CD4-positive, alpha-beta T cell treated with Interleukin-6 for 4 hours (primary cell): ENCODE measurements at places on chromosomes 5 and 9.

DNA sequence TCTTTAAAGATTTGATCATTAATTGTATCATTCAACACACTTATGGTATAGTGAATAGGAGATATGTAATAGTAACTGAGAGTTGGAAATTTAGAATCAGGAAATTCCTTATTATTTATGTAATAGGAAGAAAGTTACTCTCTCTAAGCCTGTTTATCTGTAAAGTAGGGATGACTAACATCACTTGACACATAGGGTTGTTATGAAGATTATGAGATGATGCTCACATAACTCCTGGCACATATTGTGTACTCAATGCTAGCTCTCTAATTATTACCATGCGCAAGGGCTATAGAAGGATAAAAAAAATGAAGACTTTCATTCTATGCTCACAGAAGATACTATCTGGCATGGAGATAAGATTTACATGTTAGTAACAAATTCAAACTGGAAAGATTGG lies 149.9 kb downstream of the ISOC1 start:
- DNase-seq = no peak

DNA sequence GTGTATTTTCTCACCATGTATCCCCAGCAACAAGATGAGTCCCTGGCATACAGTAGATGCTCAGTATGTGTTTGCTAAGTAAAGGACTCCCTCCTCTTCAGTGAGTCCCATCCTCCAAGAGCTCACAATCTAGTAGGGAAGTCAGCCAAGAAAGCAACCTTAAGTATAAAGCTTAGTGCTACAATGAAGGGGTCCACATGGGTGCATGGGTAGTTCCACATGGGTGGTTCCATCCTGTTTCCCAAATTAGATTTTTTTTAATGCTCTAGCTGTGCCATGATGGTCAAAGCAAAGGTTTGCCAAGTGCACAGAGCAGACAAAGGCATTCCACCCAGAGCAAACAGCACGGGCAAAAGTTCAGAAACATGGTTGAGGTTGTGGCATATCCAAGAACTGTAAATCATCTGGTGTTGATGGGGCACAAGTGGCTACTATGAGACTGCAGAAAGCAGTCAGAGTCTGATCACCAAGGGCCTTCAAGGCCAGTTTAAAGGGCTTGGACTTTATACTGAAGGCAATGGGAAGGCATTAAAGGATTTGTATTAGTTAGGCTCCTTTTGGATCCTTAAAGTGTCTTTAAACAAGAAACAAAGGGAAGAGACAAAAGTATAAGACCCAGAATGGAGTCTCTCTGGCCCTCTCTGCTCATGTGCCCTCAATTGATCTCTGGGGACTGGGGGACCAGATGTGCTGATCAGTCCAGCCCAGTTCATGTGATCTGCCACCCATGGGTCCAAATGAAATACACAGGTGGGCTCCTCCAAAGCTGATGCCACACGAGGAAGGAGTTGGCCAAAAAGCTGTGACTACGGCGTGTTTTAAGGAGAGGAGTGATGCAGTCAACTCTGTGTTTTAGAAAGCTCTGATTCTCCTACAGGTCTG lies 9.0 kb upstream of the CPLX2 start:
- no peak for DNase-seq

- DNase-seq = no peak
Measured at GRCh38 chr9:1910269-1910811, 104.8 kb upstream of the SMARCA2 start.

DNA sequence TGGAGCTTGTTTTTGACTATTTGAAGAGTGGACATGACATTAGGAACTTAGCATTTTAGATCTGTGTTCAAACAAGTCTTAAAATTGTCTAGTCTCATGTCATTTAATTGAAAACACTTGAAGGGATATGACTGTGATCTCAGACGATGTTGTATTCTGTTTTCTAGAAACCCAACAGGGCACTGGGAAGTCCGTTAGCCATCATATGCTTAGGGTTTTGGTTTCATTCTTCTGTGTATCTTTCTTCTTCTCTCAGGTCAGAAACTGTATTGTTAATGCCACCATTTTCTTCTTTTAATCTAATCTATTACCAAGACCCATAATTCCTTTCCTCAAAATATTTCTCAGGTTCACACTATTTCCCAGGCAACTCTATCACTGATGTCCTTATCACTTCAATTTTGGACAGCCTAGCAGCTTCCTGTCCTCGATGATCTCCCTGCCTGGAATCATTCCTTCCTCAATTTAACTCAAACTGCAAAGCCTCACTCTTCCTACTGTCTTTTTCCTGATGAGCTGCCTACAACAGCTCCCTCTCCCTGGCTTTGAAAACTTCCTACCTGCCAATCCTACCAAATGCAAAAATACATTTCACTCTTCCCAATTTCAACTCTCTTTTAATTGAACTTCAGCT lies 77.7 kb downstream of the MEF2C start:
- no peak for DNase-seq

- DNase-seq = no peak
Measured at GRCh38 chr9:114522286-114522685, 17.0 kb upstream of the WHRN start.

- no peak for DNase-seq
Measured at GRCh38 chr9:130963916-130964315, 24.9 kb upstream of the FIBCD1 start.

DNA sequence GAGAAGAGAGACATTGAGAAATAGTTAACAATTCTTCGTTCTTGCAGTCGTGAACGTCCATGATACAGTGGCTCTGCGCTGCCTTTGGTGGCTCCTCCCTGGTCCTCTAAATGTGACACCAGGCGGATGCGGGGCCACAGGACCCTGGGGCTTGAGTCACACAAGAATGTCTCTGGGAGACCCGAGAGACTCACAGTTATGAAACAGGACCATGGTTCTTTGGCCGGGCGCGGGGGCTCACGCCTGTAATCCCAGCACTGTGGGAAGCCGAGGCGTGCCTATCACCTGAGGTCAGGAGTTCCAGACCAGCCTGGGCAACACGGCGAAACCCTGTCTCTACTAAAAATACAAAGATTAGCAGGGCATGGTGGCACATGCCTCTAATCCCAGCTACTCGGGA lies 767 bp upstream of the ZDHHC11 start:
- no peak for DNase-seq

GRCh38 chr5:179606071-179606909 lies 17.2 kb downstream of the HNRNPH1 start:
- DNase-seq = no peak

- DNase-seq = no peak
Measured at GRCh38 chr9:13715430-13715829, 435.9 kb upstream of the MPDZ start.

GRCh38 chr5:118439831-118440230 lies 548.5 kb downstream of the DTWD2 start:
- DNase-seq = no peak

DNA sequence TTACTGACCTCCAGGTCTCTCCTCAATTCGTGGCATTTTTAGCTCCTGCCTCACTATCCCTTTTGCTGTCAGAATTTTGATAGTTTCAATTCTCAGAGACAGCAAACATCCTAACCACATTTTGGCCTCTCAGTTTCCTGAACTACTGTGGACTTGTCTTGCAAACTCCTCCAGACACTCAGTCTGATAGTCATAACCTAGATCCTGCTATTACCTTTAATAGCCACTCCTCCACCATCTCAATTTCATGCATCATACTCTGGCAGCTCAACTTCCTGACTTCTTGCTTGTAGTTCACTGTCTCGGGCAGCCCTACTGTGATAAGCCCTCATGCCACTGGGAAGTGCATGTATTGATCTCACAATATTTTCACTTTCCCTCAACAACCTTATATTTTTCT lies 481.8 kb upstream of the CDH18 start:
- DNase-seq = no peak

- DNase-seq = no peak
Measured at GRCh38 chr9:126049896-126050604, 276.6 kb upstream of the MVB12B start.

DNA sequence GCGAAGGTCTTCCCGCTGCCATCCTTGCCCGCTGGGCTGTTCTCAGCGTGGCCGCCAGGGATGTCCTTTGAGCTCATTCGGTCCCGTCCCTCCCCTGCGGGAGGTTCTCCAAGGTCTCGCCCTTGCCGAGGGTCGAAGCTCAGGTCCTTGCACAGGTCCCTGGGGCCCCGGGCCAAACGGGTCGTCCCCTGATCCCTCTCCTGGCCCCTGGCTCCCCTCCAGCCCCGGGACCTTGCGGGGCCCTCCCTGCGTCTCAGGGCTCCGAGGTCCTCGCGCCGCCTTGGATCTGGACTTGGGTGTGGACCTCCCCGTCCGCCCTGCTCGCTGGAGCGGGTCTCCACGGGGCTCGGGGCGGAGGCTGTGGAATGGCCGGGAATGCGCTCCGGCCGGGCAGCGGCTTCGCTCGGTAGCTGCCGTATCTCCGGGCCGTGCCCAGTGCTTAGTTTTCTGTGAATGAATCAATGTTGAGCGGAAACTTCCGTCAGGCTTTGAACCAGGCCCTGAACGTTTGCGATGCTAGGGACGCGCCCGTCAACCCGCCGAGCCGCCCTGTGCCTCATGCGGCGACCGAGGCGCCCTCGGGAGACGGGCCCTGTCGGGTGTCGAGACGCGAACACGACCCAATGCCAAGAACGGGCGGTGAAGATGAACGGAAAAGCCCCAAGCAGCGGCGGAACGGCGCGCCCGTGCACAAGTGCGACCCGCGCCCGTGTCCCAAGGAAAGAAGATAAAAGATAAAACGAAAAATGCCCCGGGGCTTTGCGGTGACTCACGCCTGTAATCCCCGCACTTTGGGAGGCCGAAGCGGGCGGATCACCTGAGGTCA lies 780 bp downstream of the RNU6ATAC start:
- DNase-seq = peak; percentile 79

- no peak for DNase-seq
Measured at GRCh38 chr9:93038918-93039317, 19.6 kb upstream of the SUSD3 start.

- DNase-seq = no peak
Measured at GRCh38 chr9:93726147-93726546, 149.8 kb downstream of the PHF2 start.

DNA sequence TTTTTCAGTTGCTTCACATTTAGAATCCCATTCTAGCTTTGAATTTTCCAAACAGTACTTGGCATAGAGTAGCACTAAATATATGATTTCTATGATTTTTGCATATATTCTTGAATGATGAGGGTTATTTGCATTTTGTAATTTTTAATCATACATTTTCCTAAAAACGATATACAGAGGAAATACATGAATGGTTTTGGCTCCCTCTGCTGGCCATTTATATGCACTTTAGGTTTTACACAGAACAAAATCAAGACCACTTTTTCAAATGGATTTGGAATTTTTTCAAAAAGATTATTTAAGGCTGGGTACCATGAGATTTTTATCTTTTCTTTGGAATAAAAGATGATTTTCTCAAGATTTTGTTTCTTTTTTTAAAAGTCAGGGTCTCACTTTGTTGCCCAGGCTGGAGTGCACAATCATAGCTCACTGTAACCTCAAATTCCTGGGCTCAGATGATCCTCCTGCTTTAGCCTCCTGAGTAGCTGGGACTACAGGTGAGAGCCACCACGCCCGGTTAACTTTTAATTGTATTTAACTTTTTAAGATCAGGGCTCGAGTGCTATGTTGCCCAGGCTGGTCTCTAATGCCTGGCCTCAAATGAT lies 16.7 kb upstream of the COMMD10 start:
- DNase-seq = peak; percentile 51

DNA sequence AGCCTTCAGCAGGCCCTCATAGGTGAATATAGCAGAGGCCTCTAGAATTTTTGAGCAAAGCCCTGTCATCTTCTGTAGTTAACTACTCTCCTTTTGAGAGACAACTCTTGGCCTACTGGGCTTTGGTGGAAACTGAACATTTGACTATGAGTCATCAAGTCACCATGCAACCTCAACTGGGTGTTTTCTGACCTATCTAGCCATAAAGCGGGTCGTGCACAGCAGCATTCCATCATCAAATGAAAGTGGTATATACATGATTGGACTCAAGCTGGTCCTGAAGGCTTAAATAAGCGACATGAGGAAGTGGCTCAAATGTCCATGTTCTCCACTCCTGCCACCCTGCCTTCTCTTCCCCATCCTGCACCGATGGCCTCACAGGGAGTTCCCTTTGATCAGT lies 1115.5 kb downstream of the TAF11L14 start:
- DNase-seq = no peak

- no peak for DNase-seq
Measured at GRCh38 chr5:72300590-72301339, 19.3 kb downstream of the MRPS27 start.

DNA sequence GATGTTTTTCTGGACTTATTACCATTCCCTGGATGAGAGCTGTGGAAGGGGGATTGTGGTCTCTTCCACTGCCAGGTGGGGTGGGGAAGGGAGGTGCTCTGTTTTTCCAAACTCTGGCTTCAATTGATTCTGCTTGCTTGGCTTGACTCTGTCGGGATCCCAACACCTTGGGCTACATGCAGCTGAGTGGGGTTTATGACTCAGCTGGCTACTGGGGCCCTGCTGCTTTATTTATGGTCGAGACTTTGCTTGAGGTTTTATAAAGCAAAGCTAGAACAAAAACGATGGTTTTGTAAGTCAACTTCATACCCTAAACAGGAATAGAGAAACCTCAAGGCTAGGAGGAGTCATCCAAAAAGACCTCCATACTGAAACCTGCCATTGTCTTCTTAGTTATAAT lies 76.3 kb downstream of the AOPEP start:
- no peak for DNase-seq
